Skin of body (tissue), 3 donors: ENCODE measurements at places on chromosomes 7 and 10. TPM values are rescaled to one million over a fixed set of nuclear protein-coding genes. Genes with fewer than 3 reads are reported as not detected.

DNA sequence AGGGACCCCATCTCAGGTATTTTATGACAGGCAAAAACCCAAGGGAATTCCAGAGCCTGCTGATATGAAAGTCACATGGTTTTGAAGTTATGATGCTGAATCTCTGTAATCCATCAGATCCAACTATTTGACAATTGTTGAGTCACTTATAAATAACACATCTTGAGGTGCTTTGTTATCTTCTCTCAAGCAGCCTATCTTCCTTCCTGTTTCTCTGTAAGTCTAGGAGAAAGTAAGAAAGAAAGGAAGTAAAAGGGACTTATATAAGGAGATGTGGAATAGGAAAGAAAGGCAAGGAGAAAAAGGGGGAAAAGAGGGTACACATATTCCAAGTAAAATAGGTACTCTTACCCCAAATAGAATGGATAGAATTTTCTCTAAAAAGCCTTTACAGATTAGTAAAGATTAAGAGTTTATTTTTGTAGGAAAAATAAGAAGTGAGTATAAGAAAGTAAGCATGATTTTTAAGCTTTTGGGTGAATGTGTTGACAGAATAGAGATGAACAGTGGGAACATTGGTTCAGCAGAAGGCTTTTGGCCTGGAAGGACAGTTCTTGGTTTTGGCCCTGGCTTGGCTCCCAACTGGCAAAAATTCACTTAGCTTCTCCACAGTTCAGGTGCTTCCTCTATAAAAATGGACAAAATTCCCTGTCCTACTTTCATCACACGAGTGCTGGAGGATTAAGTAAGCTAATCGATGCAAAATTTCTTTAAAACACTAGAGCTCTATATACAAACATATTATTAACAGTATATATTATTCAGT is 39.6 kb upstream of the ANK3 start:
- no peak for DNase-seq

Gene ZNF722
- total RNA-seq = not detected

Gene MYH16
- total RNA-seq = not detected

DNA sequence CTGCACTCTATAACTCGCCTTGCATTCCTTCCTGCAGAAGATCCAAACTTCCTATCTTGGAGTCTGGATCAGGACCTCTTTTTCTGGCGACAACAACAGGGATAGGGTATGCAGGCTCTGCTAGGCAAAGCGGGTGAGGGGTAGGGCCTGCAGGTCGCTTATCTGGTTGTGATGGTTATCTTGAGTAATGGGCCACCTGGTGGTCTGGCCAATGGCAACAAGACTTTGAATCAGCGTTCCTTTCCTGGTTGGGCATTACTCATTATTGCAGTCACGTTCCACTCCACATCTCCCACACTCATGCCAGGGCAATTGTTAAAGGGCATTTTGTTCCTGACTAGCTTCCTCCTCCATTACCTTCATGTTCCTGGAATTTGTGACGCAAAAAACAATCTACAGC is 48.4 kb upstream of the PLXDC2 start:
- DNase-seq = no peak

Gene DNAJC9
- 17.2 TPM for total RNA-seq

Gene SLC29A4
- total RNA-seq = 4.9 TPM

GRCh38 chr7:106520962-106521514 is 139.9 kb downstream of the CCDC71L start:
- DNase-seq = no peak

- DNase-seq = no peak
Measured at GRCh38 chr10:102467318-102467717, 16.0 kb upstream of the C10orf95 start.

Gene SEC23IP
- 17.1 TPM for total RNA-seq

GRCh38 chr7:39607865-39608264 is 15.5 kb upstream of the RALA start:
- DNase-seq = no peak

DNA sequence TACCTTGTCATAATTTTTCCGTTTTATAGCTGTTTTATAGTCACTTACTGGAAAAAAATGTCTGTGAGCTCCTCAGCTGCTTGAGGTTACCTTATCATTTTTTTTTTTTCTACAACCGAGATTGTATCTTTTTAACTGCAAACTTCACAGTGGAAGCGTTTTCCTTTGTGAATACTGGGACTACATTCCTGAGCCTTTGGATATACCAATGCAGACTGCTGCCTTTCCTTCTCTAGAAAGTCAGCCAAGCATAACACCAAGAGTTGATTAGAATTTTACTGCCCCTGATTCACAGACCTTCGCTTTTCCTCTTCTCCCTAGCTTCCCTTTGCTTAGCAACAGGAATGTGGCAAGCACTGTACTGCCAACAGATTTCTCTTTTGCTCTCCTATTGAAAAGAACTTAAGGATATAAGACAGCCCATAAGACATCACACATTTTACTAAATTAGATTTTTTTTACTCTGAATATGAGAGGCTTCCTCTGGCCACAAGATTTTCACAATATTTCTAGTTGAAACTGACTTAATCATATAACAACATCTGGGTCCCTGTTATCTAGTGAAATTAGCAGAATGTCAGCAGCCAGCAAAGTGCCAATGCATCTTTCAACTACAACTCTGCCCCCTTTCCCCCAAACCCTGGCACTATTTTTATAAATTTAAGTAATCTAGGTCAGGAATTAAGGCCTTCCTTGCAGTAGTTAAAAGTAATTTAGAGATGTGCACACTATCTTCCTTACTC is 170.6 kb downstream of the PRKG1 start:
- peak; percentile 19 for DNase-seq

DNA sequence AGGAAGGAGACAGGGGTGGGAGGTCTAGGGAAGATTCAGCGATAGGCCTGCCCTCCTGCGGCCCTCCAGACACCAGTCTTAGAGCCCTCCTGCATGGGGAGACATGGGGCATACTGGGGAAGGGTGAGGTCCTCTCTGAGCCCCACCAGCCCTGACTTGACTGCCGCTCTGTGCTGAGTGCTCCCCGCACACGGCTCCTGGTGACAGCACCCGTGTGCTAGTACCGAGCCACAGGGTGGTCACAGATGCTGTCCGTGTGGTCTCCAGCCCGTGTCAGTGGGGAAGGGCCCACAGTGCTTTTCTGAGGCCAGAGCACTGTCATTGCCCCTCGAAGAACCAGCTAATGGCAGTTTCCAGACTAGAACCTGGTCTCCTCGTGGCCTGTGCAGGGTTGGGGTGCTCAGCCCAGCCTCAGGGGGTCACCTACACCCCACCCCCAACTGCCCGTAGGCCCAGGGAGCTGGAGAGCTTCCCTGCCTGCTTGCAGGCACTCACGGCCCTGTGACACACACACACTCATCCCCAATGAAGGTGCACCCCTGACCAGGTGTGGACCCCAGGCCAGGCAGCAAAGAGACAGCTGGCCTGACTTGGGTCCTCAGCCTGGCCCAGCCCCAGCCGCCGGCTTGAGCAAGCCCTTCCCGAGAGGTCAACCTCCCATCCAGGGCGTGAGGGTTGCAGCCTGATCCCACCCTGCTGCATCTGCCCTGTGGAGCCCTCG is 86.0 kb upstream of the RET start:
- no peak for DNase-seq

- no peak for DNase-seq
Measured at GRCh38 chr7:556837-557557, 37.4 kb upstream of the PDGFA start.

DNA sequence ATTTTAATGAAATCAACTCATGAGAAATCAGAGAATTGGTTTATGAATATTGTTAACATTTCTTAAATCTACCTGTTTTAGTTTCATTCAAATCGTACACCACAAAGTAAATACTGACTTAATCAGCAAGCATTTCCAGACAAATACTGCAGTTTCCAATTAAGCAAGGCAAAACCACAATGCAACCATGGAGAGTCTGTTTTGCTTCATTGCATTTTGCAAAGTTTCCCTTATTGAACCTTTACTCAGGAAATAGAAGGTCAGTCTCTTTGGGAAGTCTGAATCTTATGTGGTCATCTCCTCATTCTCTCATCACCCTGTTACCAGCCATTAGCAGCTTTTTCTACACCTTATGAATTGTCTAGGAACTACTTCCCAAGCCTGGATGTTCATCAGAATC is 400.5 kb downstream of the IPMK start:
- DNase-seq = no peak

GRCh38 chr10:113496111-113497109 is 56.4 kb upstream of the HABP2 start:
- DNase-seq = peak; percentile 95

DNA sequence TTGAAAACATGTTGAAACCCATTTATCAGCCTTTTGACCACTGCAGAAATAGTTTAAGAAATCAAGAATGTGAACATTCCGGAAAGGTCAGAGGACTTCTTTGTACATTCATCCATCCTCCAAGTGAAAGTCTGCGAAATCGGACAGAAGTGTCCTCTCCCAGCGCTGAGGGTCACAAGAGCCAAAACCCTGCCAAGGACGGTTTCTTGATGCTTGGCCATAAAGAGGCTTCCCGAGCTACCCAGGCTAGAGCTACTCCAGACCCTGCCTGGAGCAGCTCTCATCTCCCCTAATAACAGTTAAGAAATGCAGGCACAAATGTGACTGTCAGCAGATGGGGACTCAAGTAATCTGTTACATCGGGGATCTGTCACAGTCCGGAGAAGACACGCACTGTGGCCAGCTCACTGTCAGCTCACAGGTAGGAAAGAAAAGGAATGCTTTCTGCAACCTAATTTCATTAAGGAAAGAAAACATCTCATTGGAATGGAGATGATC is 4.5 kb upstream of the CYTH3 start:
- no peak for DNase-seq

GRCh38 chr7:33816106-33816505 is 89.2 kb upstream of the BMPER start:
- DNase-seq = no peak

DNA sequence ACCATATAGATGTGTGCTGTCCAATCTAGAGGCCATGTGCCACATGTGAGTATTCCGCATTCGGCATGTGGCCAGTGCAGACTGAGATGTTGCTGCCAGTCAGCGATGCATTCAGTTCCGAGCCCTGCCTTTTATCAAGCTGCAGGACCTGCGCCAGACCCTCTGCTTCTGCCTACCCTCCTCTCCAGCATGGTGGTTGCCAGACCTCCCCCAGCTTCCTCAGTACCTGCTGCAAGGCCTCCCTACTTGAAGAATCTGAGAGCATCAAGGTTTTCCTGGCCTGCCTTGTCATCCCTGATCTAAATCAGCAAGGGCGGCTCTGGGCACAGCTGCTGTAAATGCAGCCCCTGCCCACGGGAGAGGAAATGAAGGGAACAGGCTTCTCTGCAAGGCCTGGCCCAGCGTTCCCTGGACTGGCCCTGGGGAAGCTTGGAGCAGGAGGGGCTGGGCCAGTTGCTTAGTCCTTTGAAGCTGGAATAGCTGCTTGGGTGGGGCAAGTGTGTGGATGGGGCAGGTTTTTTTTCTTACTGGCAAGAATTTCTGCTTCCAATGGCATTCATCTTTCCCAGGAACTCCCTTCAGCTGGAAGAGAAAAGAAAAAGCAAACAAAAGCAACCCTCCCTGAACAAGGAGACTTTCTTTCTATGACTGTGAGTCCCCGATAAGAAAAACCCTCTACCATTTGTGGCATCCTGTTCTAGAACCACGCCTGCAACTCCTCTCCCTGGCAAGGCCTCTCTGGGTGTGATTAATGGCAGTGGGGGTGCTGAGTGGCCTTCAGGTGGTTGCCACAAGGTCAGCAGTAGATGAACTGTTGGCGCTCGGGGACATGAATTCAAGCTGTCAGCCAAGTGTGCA is 93.0 kb downstream of the NHLRC2 start:
- no peak for DNase-seq

DNA sequence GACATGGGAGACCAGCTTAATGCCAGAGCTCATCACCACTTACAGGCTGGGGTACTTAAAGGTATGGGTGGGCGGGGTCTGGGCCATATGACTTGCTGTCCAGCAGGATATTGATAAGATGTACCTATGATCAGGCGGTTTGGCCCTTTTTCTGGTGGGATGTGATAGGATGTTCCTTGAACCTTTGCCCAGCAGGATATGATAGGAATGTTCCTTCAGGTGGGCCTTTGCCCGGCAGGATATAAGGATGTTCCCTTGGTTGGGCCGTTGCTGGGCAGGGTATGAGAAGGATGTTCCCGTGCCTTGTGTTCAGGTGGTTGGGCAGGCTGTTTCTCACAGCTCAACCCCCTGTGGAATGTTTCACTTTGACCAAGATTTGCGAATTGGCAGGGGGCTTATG is 187.2 kb upstream of the CXCL12 start:
- DNase-seq = no peak

GRCh38 chr10:133251388-133252222 is 13.9 kb downstream of the VENTX start:
- DNase-seq = no peak

DNA sequence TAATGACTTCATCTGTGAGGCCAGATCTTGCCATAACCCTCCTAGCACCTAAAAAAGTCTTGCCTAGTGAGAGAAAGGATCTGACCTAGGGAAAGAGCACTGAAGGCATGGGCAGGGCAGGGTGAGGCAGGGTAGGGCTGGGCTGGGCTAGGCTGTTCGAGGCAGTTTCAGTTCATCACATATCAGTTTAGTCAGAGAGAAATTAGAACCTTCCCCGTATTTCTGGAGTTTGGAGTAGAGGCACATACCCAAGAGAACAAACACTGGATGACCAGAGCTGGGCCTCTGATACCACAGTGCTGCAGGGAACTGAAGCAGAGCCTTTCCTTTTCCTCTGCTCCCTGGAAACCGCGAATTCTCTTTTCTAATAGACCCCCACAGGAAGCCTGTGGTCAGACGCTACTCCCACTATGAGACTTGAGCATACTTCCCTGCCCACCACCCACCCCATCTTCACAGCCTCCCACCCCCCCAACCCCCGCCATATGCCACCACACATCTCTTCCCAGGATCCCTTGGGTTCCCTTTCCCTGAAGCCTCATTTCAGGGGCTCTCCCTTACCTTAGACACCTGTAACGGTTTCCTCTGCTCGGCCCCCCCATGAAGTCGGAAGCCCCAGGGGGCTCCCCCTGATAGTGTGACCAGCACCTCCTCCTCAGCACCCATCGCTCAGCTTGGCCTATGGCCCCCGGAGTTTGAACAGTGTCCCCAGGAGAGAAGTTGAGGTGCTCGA is 406 bp downstream of the SYNPO2L start:
- DNase-seq = no peak

DNA sequence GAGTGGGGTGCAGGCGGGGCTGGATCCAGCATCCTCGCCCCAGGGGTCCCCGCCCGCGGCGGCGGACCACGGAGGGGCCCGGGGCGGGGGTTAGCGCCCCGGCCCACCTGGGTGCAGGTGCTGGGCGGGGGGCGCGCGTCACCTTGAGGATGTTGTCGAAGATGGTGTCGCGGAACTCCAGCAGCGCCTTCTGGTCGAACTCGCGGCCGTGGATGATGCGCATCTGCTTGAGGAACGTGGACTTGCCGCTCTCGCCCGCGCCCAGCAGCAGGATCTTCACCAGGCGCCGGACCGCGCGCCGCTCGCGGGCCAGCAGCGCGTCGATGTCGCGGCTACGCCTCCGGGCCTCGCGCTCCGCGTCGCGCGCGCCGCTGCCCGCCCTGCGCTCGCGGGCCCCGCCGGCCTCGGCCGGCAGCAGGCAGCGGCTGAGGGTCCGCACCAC is 376 bp downstream of the GNA12 start:
- DNase-seq = no peak

GRCh38 chr10:72297281-72297804 is 23.6 kb downstream of the DDIT4 start:
- DNase-seq = peak; percentile 40

Gene GUSB
- 25.2 TPM for total RNA-seq

GRCh38 chr10:71214641-71215559 is 2.5 kb downstream of the UNC5B start:
- no peak for DNase-seq

GRCh38 chr10:110668443-110668842 is 24.3 kb downstream of the RBM20 start:
- no peak for DNase-seq

Gene HPSE2
- 3.1 TPM for total RNA-seq

GRCh38 chr10:103049237-103049636 is 131.1 kb downstream of the CNNM2 start:
- DNase-seq = no peak
